ENCODE measurements at places on chromosomes 3 and 15. TPM values are rescaled to one million over a fixed set of nuclear protein-coding genes. Genes with fewer than 3 reads are reported as not detected.

Gene PRRT3
- 3.5 TPM for total RNA-seq

Gene GOLGA8J
- total RNA-seq = 1.1 TPM

Gene RPS27L
- 223 TPM for total RNA-seq

Gene ANKUB1
- not detected for total RNA-seq

Gene ACKR2
- total RNA-seq = 2.3 TPM
